ENCODE measurements at places on chromosomes 4 and X.

GRCh38 chr4:139791681-139792080 lies 126.1 kb downstream of the MGST2 start:
- no peak for DNase-seq

DNA sequence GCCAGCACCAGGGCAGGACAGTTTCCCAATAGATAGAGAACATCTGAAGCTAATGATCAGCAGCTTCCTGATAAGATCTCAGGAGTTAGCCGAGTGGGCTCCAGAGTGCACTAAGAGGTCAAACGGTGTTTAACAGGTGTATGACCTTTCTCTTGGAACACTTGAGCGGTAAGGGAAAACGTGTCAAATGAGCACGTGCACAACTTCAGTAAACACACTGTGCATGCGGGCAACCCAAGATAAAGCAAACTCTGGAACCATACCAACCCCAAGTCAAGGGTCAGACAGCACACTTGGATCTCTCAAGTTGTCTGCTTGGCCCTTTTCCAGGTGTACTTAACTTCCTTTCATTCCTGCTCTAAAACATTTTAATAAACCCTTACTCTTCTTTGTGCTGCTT lies 1941.5 kb upstream of the PCDH10 start:
- DNase-seq = no peak

DNA sequence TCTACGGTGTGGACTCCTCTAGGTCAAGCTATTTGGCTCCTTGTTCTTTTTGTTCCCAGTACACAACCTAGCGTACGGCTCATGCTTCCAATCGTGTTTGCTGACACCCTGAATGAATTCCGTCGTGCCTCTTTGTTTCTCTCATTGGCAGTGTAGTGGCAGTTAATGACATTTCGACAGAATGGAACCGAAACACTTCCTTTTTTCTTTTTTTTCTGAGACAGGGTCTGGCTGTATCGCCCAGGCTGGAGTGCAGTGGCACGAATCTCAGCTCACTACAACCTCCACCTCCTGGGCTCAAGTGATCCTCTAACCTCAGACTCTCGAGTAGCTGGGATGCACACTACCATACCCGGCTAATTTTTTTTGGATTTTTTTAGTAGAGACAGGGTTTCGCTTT lies 113.3 kb upstream of the ATP6AP2 start:
- no peak for DNase-seq

DNA sequence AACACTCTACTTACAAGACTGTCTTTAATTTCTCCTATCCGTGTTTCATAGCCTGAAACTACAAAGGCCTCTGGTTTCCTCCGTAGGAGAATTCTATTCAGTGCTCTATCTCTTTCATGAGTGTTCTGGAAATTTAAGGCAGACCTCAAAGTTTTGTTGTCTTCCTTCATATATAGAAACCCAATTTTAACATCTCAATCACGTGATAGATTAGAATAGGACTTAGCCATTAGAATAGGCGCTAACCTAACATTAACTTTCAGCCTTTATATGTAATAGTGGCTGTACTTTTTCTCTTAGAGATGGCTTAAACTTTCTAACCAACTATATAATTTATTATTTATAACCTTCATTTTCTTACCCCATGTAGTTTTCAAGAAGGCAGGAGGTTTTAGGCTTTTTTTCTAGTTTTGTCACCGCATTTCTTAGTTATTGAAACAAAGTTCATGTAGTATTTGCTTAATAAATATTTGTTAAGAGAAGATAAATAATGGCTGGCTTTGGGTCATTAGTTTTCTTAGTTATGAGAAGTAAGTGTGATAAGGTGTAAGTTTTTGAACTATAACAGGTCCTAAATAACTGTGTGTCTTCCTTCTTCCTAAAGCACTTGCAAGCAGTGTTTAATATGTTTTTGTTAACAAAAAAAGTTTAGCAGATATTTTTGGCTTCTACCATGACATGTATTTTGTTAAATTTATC lies 1504.6 kb upstream of the ADGRL3 start:
- no peak for DNase-seq

Measured in CD4-positive, alpha-beta T cell treated with Interleukin-17A for 1 hour (primary cell).